ENCODE measurements at places on chromosomes 12 and 14. TPM values are rescaled to one million over a fixed set of nuclear protein-coding genes. Genes with fewer than 3 reads are reported as not detected.

Gene SIX6
- not detected for polyA plus RNA-seq

GRCh38 chr12:120843472-120843871 lies 60.7 kb downstream of the SPPL3 start:
- no peak for DNase-seq

Gene BAZ1A
- 33.4 TPM for polyA plus RNA-seq

Gene P2RX2
- polyA plus RNA-seq, result 0.77 TPM

Gene ZNF384
- polyA plus RNA-seq, result 75.9 TPM

Gene KRT79
- polyA plus RNA-seq, result not detected

- DNase-seq, result no peak
Observed at GRCh38 chr12:119931402-119931801, 54.3 kb upstream of the CIT start.

Gene RPL10L
- polyA plus RNA-seq, result not detected

DNA sequence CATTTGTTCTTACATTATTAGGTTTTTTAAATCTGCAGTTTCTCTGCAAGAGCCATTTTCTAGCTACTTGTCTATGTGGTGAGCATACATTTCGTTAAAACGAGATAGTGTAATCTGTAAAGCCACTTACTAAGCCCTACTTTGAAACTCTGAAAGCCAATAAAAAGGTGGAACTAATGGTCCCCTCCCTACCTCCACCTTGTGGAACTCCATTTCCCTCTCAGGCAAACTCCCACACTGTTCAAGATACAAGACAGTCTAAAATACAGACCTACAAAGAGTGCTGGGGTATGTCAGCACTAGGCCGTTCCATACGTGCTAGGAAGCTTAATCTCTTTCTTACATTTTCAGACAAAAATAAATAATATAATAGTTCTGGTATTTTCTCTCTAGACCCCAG lies 74.1 kb downstream of the DUSP6 start:
- no peak for DNase-seq

DNA sequence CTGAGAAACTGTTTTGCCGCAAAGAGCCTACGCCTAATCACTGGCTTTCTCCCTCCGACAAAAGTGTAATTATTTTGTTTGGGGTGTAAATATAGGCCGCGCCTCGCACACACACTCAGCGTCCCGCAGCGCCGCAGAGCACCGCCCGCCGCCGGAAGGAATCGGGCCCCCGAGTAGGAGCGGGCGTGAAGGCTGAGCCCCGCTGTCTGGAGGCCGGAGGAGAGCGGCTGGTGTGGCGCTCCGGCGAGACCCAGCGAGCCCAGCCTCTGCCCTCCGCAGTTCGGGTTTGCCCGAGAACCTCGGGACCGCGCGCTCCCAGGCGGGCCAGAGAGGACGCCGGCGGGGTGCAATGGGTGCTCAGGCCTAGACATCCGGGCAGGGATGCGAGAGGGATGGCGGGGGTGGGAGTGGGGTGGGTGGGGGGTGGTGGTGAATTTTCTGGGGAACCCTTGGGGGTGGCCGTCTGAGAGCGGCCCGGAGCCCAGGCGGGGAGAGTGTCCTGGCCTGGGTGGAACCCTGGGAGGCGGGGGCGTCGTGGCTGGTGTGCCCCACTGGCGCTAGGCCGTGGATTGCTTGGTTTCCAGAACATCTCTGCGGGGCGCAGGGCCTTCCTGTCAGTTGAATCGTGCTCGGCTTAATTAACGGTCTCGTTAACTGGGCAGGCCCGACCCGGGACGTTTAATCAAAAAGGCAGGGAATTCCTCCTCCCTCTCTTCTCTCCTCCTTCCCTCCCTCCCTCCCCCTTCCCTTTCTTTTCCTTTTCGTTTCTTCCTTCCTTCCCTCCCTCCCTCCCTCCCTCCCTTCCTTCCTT lies 4.7 kb upstream of the LHX5 start:
- DNase-seq, result no peak

GRCh38 chr14:72657214-72657921 lies 236.5 kb downstream of the DPF3 start:
- DNase-seq, result no peak

DNA sequence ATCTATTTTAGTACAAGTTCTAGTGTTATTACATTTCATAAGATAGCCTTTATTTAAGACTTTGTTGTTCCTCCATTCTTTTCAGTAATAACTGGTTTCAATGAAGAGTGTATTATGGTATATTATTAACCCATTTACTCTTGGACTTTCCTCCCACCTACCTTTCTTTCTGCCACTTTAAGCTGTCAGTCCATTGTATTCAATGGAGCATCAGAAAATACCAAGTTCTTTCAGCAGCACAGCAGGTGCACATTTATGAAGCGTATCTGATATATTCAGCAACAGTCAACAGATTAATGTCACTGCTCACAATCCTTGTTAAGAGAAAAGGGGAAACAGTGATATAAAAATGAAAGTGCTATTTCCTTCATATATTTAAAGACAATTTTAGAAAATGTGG lies 660.9 kb downstream of the C12orf50 start:
- DNase-seq, result no peak

Gene C14orf180
- 0.10 TPM for polyA plus RNA-seq

DNA sequence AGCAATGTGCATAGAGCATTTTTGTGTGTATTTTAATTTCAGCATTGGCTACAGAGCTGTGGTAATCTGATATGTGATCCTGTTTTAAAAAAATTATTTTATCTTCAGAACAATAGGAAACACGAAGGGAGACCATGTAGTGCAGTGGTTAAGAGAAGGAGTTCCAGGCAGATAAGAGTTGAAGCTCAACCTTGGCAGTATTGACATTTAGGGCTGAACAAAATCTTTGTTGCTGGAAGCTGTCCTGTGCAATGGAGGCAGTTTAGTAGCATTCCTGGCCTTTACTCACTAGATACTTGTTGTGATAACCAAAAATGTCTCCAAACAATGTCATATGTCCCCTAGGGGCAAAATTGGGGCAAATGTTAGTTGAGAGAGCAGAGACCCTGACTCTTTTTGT lies 59.2 kb downstream of the CHST11 start:
- no peak for DNase-seq

Measured in right renal pelvis (tissue), 4 donors.